ENCODE measurements at places on chromosomes 5 and 9.

DNA sequence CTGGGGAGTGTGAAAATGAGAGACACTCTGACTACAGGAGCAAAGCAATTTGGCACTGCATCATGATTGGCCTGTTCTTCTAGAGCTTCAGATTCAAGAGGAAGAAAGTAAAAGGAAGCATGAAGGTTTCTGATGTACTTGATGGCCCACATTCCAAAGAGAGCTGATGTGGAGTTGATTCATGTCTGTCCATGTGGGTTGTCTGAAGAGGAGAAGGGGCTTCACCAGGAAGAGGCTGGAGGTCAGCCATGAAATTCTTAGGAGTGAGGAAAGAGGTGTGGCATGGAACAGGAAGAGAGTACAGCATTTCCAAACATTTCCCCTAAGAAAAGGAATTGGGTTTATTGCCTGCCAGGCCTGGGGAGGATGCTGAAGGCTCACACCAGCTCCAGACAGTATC is 70.7 kb downstream of the PTCD2 start:
- no peak for DNase-seq

DNA sequence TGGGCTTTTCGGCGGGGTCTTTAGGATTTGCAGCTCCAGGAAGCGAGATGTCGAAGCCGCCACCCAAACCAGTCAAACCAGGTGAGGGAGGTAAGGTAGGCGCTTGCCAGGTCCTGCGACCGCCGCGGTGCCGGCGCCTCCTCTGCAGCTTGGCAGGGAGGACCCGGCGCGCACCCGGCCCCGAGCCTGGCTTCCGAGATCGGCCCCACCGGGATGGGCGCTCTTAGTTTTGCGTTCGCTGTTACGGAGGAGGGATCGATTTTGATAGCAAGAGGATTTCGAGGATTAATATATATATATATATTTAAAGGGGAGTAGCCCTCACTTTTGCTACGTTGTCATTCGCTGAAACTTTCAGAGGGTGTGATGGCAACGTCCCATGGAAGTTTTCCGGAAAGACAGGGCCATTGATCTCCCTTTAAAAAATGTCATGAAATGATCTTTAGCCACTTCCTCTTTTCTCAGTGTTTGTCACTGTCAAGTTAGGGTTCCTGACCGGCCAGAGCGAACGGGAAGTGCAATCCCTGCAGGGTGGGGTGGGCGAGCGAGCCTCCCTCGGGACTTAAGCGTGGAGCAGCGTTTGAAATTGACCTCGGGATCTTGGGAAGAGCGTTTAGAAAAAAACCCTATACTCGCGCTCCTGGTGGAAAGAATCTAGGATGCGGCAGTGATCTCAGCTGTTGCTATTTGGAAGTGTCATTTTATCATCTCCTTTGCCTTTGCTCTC is 495 bp downstream of the OSTF1 start:
- DNase-seq: no peak

DNA sequence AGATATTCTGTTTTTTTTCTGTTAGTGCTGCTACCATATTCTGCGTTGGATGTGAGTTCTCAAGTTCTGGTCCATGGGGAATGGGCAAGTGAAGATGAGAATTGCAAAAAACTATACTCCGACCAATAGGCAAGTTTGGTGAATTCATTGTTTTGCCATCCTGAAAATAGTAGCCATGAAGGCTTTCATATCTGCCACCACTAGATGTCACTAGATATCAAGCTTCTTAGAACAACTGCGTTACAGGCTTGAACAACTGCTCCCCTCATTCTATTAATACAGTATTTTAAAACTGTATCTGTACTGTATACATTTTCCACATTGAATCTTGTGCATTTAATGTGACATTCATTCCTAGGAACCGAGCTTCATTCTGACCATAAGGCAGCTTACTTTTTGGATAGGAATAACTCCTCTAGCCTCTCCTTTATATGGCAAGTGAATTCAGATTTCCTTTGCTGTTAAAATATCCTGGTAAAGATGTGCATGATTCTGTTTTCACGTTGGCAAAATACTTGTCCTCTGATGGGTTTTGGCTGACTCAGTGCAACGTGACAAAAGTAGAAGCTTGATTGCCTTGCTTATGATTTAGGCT is 163.6 kb downstream of the SREK1 start:
- peak; percentile 24 for DNase-seq

DNA sequence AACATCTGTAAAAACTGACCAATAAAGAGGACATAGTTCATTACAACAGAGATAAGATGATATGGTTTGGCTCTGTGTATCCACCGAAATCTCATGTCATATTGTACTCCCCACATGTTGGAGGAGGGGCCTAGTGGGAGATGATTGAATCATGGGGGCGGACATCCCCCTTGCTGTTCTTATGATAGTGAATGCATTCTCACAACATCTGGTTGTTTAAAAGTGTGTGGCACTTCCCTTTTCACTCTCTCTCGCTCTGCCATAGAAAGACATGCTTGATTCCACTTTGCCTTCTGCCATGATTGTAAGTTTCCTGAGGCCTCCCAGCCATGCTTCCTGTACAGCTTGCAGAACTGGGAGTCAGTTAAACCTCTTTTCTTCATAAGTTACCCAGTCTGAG is 292.8 kb downstream of the SLF1 start:
- DNase-seq: no peak

DNA sequence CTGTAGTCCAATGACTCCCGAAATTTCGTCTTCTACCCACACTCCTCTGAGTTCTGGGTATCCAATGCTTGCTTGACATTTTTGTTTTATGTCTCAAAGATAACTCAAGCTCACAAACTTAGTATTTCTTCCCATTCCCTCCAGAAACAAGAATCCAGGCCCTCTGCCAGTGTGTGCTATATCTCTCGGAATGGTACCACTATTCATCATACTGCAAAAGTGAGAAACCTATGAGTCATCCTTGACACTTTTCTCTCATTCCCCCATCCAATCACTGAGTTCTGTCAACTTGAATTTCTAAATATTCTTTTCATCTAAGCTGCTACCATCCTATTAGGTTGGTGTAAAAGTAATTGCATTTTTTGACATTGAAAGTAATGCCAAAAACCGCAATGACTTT is 9.8 kb downstream of the SLC12A2 start:
- no peak for DNase-seq

DNA sequence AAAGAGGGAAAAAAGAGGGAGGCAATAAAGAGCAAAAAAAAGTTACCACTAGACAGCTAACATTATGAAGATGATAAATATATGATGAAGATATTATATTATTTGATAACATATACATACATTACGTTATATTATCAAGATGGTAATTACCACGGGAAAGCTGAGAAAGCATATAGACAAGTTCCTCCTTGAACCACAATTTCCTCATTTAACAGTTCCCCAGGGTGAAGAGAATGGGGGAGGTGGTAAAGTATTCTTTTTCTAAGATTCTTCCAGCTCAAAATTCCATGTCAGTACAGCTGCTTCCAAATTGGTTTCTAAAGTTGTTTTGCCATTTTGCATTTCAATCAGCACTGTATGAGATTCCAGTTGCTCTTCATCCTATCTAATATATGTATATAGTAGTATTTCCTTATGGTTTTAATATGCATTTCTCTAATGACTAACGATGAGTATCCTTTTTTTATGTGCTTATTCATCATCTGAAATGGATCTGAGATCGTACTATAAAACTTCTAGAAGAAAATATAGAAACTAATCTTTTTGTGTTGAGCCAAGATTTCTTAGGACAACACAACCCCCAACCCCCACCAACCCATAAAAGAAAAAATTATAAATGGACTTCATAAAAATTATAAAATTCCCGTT is 49.5 kb upstream of the C9orf72 start:
- DNase-seq: no peak

DNA sequence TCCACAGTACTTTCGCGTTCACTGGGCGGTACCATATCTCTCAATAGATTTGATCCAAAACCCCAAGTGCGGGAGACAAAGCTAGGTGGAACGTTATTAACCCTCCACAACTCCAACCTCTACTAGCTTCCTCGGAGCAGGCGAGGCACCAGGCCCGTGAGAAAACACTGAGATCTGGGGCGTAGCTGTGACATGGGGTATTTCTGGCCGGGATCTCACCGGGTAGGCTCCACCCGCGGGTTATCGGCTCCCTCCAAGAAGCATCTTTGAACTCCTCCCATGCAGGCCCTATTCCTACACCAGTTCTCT is 350 bp upstream of the SLC25A46 start:
- no peak for DNase-seq

DNA sequence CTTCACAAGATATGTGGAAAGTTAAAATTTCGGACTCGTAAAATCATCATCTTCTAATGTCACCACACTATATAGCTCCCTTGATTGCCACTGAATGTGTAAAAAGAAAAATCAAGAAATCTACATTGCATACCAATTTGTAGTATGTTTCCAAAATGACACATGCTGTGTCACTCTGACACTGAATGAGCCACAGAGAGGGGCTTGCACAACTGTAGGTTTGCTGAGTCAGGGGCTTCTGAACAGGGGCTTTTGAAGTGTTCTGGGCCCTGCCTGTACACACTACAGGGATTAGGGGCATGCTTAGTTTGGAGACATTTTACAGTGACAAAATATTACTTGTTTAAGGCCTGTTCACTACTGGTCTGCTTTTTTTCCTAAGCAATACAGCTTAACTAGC is 234.4 kb upstream of the GRAMD2B start:
- no peak for DNase-seq

DNA sequence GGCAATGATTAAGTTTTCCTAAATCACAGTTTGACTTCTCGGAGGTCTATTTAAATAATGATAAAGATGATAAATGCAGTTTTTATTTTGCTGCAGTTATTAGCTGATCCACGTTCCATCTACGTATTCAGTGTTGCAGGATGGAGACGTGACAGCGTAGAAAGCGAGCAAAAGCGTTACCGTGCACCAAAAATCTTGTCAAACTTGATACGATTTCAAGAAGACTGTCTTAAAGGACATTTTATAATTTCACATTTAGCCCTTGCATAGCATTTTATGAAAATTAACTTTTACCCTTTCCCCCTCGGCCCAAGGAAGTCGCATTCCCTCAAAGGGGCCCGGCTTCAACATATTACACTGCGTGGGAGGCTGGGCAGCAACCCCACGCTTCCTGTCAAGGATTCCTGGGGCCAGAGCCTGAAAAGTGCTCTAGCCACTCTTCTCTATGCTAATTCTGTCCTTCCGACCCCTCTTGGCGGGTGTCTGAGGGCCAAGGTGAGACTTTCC is 7.1 kb upstream of the PURA start:
- DNase-seq: no peak

GRCh38 chr5:31412324-31412723 is 119.6 kb downstream of the DROSHA start:
- DNase-seq: no peak

GRCh38 chr5:73797132-73797510 is 171.1 kb downstream of the ARHGEF28 start:
- no peak for DNase-seq

DNA sequence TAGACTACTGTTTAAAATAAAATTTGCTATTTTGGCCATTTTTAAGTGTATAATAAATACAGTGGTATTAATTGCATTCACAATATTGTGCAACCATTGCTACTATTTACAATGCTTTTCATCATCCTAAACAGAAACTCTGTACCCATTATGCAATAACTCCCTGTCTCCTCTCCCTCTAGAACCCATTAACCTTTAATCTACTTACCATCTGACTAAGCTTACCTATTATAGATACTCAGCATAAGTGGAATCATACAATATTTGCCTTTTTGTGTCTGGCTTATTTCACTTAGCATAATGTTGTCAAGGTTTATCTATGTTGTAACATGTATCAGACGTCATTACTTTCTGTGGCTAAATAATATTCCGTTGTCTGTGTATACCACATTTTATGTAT is 25.9 kb downstream of the CD14 start:
- no peak for DNase-seq

DNA sequence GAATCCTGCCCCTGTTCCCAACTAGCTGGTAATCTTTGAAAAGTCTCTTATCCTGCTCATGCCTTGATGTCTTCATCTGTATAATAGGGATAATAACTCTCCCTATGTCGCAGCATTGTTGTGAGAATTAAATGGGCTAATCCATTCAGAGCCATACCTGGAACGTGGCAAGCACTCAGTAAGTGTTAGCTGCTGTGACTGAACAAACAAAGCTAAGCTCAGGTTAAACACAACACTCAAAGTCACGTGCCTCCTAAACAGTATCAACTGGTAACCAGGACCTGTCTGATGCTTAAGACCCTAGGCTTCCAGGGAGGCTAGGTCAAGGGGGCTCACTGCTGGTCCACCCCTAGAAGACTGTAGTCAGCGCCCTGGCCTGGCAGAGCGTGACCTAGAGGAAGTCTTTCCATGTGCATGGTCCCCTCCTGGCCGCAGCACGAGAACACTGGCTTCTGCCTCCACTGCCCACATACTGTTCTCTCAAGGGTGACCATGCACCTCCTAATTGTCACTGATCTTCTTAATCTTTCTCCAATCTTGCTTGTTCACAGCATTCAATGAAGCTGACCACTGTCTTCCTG is 211.1 kb downstream of the TTLL11 start:
- no peak for DNase-seq

DNA sequence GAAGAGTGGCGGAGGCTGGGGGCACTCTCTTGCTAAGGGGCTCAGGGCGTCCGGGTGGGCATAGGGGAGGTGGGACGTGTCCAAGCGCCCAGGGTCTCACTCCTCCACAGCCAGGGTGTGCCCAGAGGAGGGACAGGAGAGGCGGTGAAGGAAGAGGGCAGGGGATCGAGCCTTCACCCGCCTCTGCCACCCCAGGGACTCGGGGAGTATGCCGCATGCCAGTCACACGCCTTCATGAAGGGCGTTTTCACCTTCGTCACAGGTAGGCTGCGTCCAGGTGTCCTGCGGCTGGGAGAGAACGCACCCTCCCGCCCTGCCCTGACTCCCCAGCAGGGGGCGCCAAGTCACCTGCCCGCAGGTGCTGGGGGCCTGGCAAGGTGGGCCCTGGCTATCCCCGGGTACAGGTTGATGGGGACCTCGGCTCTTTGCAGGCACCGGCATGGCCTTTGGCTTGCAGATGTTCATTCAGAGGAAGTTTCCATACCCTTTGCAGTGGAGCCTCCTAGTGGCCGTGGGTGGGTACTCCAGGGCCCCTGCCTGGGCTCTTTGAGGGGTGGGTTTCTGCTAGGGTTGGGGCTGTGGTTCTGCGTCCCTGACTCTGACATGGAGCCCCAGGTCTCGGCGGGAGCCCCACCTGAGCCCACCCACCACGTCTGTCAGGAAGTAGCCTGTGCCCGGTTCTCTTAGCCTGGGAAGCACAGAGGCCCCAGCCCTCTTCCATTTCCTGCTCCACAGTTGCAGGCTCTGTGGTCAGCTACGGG is 552 bp downstream of the TMEM141 start:
- peak; percentile 56 for DNase-seq

- DNase-seq: no peak
Measured at GRCh38 chr9:114432323-114433067, 44.7 kb upstream of the AKNA start.

GRCh38 chr5:171693412-171693811 is 92.2 kb upstream of the SMIM23 start:
- no peak for DNase-seq

Data from endothelial cell (in vitro differentiated cells).